Activated T-helper 2 cell treated with anti-CD3 and anti-CD28 coated beads, Interferon-gamma antibody, Interleukin-2, Interleukin-4, amounts not matched to agents 10 μg/mL and 5 μg/mL and 100 μg/mL, durations not matched to agents 14 hours and 24 hours and 36 hours (primary cell): ENCODE measurements at places on chromosomes 4 and X.

DNA sequence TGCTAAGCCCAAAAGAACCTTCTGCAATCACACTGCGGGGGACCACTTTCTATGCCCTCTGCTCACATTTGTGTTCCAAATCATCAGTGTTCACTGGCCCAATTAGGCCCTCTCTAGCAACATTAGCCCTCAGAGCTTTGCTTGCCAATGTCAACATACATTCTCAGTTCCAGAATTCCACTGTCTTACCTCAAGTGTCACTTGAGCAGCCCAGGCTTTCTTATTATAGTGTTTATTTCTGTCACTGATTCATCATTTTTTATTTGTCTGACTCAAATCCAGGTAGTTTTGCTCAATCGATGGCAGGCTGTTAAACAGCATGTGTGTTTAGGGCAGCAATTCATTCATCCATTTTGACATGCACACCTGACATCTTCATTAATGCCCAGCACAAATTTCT is 291.2 kb downstream of the TEX13A start:
- no peak for DNase-seq

GRCh38 chr4:86641516-86642090 is 47.5 kb downstream of the PTPN13 start:
- no peak for DNase-seq

- no peak for DNase-seq
Measured at GRCh38 chr4:16113741-16114140, 29.9 kb upstream of the PROM1 start.

DNA sequence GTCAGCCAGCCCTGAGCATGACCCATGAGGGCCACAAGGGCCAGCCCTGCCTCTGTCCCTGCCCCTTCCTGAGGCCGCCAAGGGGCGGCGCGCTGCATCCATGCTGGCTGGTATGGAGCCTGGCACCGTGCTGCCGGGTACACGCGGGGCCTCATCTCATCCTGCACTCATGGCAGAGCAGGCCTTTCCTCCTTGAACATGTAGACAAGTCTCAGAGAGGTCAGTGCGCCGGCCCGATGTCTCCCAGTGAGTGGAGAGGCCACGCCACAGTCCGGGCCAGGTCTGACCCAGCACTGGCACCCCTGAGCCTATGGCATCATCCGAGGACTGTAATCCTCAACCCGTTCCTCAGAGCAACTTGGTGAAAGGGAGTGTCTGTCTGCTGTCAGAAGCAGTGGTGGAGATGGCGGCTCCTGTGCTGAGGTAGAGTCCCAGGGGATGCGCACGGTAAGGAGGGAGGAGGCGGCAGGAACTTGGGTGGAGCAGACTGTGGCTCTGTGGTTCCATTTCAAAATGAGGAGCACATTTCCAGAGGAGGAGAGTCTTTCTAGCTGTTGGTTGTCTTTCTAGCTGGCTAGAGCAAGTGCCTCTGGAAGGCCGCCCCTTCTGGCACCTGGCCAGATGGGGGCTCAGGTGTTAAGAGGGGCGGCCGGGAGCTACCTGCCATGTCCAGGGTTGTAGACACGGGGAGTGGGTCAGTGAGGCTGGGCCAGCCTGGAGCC is 32.8 kb downstream of the TRMT44 start:
- DNase-seq: no peak

DNA sequence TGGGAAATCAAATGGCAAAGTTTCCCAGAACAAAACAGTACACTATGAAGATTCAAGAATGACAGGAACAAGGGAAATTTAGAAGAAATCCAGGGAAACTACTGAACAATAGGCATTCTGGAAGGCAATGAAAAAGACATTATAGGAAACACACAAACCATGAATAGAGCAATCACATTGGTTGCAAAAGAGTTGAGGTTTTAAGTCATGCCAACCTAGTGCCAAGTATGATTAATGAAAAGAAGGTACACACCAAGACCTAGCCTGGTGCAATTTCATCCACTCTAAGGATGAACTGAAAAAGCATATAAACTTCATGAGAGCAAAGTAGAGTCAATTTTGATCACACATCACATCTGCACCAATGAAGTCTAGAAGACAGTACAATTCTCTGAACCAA is 326.9 kb downstream of the PDHA2 start:
- no peak for DNase-seq

- DNase-seq: no peak
Measured at GRCh38 chr4:13322681-13323101, 161.4 kb downstream of the RAB28 start.

DNA sequence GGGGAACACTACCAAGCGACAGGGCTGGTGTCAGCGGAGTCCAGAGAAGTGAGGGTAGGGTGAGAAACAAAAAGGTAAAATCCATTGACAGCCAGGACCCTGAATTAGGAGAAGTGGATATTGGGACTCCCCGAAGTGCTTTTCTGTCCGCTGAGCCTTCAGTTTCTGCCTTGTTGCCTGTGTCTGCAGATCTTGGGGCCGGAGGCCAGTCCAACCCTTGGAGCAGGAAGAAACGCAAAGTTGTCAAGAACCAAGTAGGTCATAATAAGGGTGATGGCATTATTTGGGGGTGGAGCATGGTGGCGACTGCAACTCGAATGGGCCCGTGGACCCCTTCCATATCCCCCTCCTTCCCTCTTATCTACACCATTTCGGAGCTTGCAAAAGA is 1.0 kb downstream of the ARMCX1 start:
- no peak for DNase-seq

GRCh38 chrX:34918856-34919255 is 23.7 kb upstream of the FAM47B start:
- no peak for DNase-seq

GRCh38 chr4:169272265-169272886 is 1.6 kb upstream of the SH3RF1 start:
- DNase-seq: no peak

- no peak for DNase-seq
Measured at GRCh38 chrX:151816934-151817333, 82.4 kb downstream of the CNGA2 start.

DNA sequence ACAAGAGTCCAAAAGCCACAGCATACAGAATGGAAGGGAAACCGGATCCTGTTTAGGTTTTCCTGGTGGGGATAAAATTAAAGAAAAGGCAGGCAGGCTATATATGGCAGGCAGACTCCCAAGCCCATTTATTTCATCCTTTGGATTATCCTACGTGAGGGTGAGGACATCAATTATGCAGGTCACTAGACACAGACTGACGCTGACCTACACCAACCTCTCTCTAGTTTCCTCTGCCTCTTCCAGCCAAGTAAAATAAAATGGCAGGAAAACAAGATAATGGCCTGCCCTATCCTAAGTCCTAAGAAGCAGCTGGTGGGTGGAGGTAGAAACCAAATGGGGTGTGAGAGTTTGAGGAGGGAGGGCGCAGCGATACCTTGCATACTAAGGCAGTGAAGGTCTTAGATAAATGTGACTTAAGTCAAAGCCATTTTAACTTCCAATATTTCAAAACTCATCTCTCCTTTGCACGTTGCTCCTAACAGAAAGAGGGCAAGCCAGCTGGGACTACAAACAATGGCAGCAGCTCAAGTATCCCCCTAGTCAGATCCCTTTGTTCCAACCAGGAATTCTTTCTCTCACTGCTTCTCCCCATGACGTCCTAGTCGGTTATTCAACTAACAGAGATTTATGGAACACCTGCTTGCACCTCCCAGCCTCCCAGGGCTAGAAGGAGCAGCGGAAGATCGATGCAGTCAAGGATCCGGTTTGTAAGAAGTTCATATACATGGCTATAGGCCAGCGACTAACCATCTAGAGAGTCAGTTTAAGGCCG is 72.8 kb downstream of the IRF2 start:
- DNase-seq: no peak
